NCI-H1105 treated with DMSO at 0.1 percent for 48 hours (cell line): ENCODE measurements at places on chromosomes 1 and 21.

- DNase-seq: peak; percentile 44
These were observed at the start of gene SLC6A17 for GRCh38 chr1:110150330-110151174. Gene SLC6A17, plus strand, starts transcription at chr1:110150494. Its CDS starts 16,436 bp downstream, at chr1:110166930.

GRCh38 chr1:28933918-28934317, 19.5 kb downstream of the EPB41 start:
- DNase-seq: no peak

- peak; percentile 81 for DNase-seq
These were observed at the start of gene GPN2 for GRCh38 chr1:26889551-26890466. Gene GPN2, minus strand, starts transcription at chr1:26890283. Its CDS starts 187 bp downstream, at chr1:26890096.

DNA sequence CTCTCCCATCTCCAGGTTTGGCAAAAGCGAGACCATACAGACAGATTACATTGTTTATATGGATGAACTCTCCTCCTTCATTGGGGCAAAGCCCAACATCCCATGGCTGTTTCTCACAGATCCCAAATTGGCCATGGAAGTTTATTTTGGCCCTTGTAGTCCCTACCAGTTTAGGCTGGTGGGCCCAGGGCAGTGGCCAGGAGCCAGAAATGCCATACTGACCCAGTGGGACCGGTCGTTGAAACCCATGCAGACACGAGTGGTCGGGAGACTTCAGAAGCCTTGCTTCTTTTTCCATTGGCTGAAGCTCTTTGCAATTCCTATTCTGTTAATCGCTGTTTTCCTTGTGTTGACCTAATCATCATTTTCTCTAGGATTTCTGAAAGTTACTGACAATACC, 26.4 kb downstream of the FMO3 start:
- no peak for DNase-seq

GRCh38 chr1:177933881-177934280, 36.0 kb downstream of the SEC16B start:
- no peak for DNase-seq

DNA sequence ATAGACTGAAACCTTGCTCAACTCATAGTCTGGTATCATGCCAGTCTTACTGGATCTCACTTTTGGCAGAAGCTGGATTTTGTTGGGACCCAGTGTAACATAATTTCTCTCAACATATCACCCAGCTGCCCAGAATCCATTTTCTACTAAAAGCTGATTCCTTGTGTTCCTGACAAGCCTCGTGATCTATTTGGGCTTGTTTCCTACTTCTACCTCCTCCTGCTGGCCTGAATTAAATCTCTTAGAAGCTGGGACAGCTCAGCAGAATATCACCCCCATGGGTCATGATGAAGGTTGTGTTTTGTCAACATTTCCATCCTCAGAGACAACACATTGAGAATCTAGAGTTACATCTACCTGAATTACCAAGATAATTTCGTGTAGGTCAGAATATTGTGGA, 7.7 kb downstream of the GOLT1A start:
- no peak for DNase-seq

DNA sequence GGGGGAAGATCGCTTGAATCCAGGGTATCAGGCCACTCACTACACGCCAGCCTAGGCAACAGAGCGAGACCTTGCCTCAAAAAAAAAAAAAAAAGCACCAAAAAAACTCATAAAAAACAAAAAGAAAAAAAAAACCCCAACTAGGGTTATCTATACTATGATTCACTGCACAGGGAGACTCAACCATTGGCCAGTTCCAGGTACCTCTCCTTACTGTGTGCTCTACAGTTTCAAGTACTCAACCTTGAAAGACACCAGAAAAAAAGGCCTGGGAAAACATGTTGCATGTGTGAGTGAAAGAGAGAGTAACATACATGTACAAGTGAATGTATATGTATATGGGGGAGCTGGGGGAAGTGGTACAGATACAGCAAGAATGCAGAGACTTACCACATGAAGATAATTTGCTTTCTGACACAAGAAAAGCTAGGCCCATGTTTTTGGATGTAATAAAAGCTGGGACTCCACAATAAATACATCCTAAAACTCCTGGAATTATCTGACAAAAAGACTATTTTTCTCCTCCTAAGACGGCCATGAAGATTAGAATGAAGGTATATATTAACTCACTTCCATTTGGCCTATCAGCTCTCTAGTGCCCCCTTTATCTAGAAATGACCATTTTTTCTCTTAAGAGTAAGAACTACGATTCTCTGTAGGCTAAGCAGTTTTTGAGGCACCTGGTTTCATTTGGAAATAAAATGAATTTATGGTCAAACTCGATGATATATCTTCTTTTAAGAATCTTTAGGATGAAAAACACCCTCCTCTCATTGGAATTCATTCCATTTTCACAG, 52.2 kb downstream of the SLC27A3 start:
- no peak for DNase-seq

DNA sequence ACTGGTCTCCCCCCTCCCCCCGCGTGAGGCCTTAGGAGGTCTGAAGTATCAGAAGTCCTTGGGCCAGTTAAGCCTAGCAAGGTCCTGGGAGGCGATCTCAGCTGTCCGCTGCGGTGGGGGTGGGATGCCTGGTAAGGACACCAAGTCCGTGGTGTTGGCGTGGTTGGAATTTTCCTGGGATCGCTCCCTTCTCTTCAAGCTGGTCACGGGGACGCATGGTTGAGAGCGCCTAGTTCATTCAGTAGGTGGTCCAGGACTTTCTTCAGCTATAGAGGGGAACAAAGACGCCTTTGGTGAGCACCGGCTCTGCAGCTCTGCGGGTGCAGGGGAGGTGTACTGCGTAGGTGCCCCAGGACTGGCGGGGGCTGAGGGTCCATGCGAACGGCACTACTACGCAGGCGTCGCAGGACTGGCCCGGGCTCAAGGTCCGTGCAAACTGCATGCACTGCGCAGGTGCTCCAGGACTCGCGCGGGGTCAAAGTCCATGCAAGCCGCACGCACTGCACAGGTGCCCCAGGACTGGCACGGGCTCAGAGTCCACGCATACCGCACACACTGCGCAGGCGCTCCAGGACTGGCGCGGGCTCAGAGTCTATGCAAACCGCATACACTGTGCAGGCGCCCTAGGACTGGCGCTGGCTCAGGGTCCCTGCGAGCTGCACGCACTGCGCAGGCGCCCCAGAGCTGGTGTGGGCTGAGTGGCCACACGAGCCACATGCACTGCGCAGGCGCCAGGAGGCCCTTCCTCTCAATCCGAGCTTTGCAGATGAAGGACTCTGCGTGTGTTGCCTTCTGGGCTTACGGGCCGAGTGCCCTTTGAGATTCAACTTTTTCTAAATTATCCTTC, 36.6 kb upstream of the HMGN1 start:
- peak; percentile 74 for DNase-seq

DNA sequence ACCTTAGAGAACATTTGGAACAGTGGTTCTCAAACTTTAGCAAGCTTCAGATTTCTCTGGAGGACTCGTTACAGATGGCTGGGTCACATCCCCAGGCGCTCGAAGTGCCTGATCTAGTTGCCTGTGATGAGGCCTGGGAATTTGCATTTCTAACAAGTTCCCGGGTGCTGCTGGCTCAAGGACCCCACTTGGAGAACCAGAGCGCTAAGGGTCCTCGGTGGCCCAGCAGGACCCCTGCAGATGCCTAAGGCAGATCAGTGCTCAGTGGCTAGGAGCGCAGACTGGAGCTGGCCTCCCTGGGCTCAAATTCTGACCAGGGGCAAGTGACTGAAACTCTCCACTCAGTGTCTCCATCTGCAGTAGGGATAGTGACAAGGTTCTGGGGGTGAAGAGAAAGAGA, 208.2 kb downstream of the DYRK1A start:
- no peak for DNase-seq

DNA sequence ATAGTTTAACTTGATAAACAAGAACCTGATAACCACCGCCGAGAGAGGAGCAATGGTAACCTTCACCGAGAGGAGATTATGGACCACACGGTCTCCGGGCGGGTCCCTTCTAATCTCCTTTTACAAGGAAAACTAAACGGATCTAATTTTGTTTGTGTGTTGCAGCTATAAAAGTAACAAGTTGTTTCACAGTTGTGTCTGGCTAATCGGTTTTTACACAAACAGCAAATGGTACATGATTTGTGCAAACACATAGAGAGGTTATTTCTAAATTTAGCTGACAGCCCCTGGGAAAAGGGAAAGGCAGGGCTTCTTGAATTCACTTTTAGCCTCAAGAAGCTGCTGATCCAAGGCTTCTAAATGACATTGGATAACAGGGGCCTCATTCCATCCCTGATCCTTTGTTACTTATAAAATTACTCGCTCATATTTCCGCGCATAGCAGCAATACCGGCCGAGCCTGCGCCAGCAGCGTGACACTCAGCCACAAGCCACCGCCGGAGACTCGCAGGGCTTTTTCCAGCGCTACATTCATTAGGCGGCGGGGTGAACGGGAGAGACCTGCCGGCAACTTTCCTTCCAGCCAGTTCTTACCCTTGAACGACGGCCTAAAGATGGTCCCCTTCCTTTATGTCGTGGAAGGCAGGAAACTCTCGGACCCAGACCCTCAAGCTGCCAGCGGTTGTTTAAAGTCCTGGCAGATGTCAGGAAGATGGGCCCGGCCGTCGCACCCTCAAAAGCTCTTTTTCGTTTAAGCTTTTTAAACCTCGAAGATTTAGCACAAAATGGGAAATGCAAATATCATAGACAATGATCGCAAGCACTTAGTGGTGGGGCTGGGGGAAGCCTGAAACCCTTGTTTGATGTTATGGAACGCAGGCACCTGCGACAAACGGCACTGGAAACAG, 4.4 kb downstream of the FOXD3 start:
- peak; percentile 8 for DNase-seq

- DNase-seq: peak; percentile 68
These were observed 691 bp downstream of the SFPQ start for GRCh38 chr1:35192056-35192852.

- DNase-seq: no peak
These were observed 2.9 kb upstream of the OR2T12 start for GRCh38 chr1:248306103-248306502.

DNA sequence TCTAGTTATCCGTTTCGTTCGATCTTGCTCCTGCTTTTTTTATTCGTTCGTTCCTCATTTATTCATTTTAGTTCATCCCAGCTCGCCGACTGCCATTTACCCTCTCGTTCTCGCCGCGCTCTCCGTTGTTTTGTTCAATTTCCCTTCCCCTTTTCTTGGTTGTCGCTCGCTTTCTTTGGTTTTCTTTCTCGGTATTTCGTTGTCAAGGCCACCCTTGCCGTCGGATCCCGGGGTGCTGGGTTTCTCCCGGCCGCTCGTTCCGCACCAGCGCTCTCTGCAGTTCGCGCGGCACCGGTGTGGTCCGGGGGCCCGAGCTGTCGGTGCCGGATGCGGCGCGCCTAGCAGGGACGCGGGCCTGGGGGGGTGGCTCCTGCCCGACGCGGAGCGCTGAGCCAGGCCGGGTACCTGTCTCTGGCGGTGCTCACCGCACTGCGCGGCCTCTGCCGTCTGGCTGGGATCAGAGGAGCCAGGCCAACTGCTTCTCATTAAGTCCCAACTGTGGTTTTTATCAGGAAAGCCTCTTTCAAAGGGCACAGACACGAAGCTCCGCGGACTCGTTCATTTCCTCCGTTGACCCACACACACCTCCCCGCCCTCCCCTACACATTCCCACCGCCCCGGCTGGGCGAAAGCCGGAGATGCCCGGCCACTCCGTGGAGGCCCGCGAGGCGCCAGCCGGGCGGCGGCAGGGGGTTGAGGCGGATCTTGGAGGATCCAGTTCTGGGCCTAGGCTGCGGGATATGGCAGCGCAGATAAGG, 1.6 kb downstream of the ALX3 start:
- DNase-seq: no peak

GRCh38 chr21:29939924-29940275, at the start of gene GRIK1:
Gene GRIK1, minus strand, starts transcription at chr21:29939996.
- no peak for DNase-seq

DNA sequence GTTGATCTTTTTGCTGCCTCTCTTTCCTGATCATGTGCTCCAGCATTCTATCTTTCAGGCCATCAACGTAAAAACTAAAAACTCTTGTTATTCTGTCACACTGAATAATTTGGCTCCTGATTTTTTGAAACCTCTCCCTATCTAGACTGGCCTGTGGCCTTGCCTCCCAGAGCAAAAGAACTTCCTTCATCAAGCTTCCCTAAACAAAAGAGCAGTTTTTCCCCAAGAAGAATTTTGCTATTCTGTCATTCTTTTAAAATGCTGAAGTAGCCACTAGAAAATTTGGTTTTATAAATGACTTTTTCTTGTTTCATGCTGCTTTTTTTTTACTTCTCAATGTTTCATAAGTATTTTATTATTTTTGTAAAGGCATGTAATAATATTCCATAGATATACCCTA, 37.1 kb upstream of the CR2 start:
- DNase-seq: no peak

GRCh38 chr21:38505654-38506523, 7.6 kb upstream of the ERG start:
- peak; percentile 61 for DNase-seq

DNA sequence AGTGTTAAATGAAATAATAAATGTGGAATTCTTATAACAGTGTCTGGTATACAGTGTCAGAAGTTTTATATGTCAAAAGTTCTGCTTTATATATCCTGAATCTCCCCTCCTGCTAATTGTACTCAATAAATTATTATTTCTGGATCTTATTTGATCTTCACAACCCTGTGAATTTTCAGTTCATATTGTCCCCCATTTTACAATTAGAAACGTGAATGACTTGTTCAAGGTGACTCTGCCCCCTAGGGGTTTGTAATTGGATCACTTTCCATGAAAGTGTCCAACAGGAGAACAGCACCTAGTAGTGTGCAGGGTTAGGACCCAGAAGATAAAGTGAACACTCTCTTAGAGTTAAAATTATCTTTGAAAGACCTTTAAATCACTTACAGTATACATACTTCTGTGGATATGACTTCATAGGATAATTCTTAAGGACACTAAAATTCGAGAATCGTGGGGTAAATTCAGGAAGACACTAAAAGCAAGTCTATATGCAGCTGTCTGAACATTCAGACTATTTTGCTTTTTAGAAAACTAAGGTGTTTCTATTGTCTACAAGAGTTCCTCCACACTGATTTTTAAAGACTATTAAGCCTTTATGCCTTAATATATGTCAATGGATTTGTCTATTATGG, 4.5 kb upstream of the DDR2 start:
- peak; percentile 53 for DNase-seq

DNA sequence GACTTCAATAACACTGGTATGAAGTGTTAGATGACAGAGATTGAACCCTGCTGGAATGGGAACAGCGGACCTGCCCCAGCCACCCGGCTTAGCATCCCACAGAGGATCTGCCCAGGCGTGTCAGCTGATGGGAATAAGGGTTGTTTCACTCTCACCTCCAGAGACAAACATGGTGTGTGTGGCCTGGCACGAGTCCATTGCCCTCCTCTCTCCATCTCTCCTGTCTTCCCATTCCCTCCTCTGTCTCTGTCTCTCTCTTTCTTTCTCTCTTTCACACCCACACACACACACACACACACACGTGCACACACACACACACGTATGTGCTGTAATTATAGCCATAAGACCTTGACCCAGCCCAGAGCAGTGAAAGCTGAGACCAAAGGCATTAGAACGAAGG, 200.2 kb downstream of the HIVEP3 start:
- DNase-seq: no peak

DNA sequence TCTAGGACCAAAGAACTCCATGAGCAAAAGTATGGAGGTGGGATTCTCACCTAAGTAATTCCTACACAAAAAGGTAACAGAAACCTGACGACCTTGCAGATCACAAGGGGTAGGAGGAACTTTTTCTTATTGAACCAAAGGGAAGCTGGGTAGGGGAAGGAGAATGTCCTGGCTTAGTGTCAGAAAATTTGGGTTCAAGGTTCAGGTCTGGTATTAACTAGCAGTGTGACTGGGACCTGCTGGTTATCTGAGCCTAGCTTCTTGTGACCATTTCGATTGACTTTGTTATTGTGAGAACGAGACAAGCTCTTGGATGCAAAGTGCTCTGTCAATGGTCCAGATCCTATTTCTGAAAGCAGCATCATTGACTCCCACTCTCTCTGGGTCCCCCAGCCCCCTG, 5.0 kb upstream of the SNX27 start:
- no peak for DNase-seq
